Naive B cell (primary cell): ENCODE measurements at places on chromosomes 5 and 9. TPM values are rescaled to one million over a fixed set of nuclear protein-coding genes. Genes with fewer than 3 reads are reported as not detected.

The C9orf153 gene
- not detected for polyA plus RNA-seq

The INSYN2B gene
- not detected for polyA plus RNA-seq

The BAAT gene
- not detected for polyA plus RNA-seq

The TEX48 gene
- polyA plus RNA-seq: not detected

The RASGRF2 gene
- polyA plus RNA-seq: not detected

The CXCL14 gene
- not detected for polyA plus RNA-seq

The GFRA3 gene
- polyA plus RNA-seq: not detected

The GBGT1 gene
- polyA plus RNA-seq: 0.96 TPM

The LCN15 gene
- polyA plus RNA-seq: not detected

The LHX6 gene
- not detected for polyA plus RNA-seq

The PCDHB6 gene
- not detected for polyA plus RNA-seq

The SHOC1 gene
- not detected for polyA plus RNA-seq

The SEMA4D gene
- 13.4 TPM for polyA plus RNA-seq

The PLPP7 gene
- polyA plus RNA-seq: 1.2 TPM

The SLC6A3 gene
- polyA plus RNA-seq: not detected

The PCDHB2 gene
- not detected for polyA plus RNA-seq

The PCAT7 gene
- polyA plus RNA-seq: not detected

The LCN12 gene
- not detected for polyA plus RNA-seq

The OR1Q1 gene
- not detected for polyA plus RNA-seq

The PCDHB14 gene
- not detected for polyA plus RNA-seq
